ENCODE measurements at places on chromosomes 5 and 9.

- no peak for DNase-seq
Measured at GRCh38 chr5:90915393-90915792, 356.8 kb downstream of the ADGRV1 start.

DNA sequence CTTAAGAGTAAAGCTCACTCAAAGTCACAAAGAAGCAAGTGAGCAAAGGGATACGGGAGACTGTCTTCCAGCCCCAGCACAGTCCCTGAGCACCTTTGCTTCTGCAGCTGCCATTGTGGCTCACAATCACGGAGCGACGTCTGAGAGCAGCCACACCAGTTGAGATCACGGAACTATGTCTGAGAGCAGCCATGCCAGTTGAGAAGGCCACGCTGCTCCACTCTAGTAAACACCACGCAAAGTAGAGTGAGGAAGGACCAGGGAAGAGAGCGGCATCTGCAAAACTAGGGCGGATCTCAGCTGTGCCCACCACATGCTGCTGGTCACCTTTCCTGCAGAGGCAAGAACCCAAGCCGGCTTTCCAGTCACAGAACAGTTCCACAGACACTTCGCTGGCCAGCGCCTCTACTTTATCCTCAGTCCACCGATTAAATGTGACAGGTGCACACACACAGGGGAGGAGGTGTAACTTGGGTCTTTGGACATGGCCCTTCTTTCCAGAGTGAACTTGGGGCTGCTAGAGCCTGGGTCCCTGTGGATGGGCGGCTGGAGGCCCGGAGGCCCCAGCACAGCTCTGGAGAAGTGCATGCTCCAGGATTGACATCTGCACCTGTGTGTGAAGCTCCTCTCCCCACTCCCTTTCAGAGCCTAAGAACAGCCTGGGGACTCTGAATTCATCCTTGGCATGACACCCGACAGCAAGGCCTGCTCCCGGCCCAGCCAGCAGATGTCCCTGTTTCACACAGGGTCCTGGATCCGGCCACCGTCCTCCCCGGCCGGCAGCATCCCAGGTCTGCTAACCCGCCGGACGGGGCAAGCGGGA lies 324.9 kb upstream of the IRX4 start:
- DNase-seq, result no peak

GRCh38 chr9:35076848-35077247 lies 2.9 kb downstream of the FANCG start:
- no peak for DNase-seq

DNA sequence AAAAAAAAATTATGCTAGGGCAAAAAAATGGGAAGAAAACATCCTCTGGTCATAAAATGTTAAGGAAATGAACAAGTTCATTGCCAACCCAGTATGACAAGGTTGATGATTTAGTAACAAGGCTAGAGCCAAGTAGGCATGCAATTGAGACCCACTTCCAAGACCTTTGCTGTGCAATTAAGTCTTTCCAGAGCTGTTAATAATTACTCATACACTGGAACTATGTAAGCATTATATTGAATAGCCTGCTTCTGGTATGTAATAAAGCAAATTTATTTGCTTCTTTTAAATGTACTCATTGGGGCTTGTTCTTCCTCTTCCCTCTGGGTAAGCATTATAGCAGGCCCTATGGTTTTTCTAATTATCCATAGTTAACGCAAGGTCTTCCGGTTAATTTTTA lies 32.5 kb upstream of the SNAPC3 start:
- DNase-seq, result no peak

- no peak for DNase-seq
Measured at GRCh38 chr5:130923543-130924124, 241.4 kb downstream of the HINT1 start.

DNA sequence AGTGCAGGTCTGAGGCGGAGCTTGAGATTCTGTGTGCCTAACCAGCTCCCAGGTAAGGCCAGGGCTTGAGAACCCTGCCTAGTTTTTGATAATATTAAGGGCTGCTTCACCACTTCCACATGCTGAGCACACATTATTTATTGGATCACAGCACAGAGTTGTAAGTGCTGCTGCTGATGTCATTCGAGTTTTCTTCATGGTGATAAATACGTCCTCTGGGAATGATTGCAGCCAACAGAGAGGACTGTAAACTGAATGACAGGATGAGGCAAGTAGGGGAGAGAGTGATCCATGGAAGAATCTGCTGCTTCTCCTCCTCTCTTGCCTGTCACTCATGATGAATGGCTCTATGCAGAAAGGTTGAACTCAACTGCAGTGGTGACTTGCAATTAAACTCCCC lies 77.9 kb upstream of the VPS13A start:
- no peak for DNase-seq

DNA sequence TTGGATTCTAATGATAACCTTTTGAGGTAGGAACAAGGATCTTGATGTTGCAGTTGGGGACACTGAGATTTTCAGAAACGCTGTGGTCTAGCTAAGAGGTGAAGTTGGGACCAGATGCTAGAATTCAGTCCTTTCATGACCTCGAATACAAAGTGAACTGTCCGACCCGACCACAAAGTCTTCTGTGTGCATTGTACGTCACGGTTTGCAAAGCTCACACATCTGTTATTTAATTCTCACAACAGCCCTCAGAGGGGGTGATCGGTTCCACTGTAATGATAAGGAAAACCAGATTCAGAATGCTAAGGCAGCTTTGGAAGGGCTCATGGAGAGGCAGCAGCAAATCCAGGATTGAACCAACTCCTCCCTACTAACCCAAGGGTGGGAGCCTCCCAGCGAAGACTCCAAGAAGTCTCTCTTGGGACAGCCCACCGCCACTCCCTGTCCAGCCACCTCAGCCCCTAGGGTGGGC lies 16.6 kb upstream of the KIF12 start:
- DNase-seq, result no peak

- no peak for DNase-seq
Measured at GRCh38 chr5:150116667-150117400, 30.5 kb upstream of the CSF1R start.

DNA sequence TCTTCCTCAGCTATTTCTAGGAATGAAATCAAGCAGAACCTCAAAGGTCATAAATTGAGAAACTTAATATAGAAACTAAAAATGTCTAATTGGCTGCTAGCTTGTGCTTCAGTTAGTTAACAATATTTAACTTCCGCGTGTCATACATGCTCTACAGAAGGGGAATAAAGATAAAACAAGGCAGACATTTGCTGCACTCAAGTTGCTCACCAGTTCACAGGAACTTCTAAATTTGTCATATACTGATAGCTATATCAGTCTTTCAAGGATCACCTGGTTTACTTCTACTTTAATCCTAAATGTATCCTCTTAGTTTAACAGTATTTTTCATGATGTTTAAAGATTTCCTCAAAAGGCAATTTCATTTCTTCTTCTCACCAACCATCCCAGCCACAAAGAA lies 8.4 kb downstream of the CCNH start:
- no peak for DNase-seq

DNA sequence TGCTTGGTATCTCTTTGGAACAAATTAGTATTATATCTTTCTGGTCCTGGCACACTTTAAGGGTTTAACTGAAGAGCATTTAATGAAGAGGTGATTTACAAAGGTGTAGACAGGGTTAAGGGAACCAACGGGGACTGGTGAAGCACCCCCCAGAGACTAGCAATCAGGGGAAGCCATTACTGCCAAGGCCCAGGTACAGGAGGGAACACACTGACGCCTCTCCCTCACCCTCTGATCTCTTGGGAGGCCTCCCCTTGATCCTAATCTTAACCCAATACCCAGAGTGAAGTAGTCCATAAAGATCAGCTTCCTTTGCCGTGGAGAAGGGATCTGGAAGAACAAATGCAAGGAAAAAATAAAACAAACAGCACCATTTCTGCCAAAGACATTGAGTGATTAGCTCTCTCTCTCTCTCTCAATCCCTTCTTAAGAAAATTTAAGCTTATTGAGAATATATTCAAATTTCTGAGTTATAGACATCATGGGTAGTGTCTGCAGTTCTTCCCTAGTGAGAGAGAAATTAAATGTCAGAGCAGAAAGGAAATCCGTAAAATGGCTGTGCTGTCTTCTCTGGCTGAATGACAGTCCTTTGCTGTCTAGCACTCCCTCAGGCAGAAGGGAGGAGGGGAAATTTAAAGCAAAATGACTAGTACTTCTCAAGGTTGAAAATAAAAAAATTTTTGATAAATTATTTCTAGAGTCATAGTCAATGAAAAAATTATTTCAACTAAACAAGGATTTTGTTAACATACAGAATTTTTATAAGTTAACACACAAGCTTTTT lies 20.0 kb downstream of the F2R start:
- DNase-seq, result peak; percentile 39
